Fibroblast of lung (primary cell): ENCODE measurements at places on chromosomes 11 and 22.

DNA sequence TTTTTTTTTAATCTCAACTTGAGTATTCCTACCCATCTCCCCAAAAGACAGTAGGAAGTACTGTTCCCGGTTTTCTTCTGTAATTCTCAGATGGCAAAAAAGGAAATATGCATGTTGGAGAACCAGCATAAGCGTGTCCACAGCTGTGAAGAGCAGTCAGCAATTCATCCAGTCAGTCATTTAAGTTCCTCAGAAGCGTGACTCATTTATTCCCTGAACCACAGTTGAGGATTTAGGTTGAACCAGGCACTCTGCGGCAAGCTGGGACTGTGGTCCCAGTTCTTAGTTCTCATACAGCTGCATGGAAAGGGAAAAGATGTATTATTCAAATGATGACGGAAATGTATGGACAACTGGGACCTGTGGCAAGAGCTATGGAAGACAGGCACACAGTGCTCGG, 61.0 kb upstream of the MYO18B start:
- peak; percentile 36 for DNase-seq

DNA sequence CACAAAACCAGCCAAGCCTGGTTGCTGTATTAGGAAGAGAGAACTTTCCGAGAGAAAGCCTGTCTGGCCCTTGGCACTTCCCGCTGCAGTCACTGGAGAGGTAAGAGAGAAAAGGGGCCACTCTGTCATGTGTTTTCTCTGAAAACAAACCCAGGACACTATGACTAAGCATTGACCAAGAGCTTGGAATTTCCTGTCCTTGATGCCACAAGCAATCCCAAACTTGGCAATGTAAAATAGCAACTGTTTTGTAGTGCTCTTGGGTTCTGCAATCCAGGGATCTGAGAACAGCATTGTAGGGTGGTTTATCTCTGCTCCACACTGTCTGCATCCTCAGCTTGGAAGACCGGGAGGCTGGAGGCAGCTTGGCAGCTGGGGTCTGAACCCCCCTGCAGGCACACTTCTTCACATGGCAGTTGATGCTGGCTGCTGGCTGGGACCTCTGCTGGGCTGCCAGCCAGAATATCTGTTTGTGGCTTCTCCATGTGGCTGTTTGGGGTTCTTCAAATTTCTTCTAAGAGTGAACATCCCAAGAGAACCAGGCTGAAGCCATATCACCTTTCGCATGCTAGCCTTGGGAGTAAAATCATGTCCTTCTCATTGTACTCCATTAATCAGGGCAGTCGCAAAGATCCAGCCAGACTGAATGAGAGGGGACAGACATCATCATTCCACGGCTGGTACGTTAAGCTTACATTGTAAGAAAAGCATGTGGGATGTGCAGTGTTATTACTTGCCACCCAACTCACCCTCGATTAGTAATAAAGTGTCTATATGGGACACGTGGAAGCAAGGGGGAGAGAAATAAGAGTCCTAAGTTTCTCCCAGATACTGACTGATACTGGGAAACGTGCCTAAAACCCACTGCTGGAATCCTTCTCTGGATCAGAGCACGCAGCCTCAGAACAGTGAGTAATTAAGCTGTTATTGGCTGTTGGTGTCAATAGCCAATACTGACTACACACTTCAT, 537.4 kb upstream of the B3GAT1 start:
- peak; percentile 79 for DNase-seq

DNA sequence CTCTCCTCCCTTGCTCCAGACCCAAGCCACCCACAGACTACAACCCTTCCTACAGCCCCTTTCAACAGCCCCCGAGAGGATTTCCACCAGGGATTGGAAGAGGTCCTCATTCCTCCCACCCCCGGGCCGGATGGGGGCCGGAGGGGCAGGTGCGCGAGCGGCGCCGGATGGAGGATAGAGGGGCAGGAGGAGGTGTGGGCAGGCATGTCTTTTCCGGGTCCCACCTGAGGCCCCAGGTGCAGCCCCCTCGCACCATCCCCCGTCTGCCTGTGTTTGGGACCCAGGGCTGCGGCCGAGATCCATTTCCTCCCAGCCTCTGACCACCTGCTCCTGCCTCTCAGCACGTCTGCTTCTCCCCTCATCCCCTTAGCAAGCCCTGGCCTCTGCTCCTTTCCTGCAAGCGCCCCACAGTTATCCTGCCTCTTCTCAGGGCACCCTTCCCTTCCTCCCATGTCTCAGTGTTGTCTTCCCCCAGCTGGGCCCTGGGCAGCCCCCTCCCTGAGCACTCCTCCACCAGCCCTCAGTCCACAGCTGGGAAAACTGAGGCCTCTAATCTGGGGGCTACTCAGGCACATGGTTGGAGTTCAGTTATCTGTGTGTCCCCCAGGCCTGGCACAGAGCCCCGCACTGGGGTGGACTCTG, 19.3 kb upstream of the CBX7 start:
- no peak for DNase-seq

GRCh38 chr22:27192135-27192829, 534.9 kb downstream of the MIAT start:
- no peak for DNase-seq

- peak; percentile 80 for DNase-seq
These were observed 4.5 kb upstream of the TIMP3 start for GRCh38 chr22:32796865-32797573.

- DNase-seq, result no peak
These were observed 60.8 kb downstream of the MYO7A start for GRCh38 chr11:77188633-77189491.

DNA sequence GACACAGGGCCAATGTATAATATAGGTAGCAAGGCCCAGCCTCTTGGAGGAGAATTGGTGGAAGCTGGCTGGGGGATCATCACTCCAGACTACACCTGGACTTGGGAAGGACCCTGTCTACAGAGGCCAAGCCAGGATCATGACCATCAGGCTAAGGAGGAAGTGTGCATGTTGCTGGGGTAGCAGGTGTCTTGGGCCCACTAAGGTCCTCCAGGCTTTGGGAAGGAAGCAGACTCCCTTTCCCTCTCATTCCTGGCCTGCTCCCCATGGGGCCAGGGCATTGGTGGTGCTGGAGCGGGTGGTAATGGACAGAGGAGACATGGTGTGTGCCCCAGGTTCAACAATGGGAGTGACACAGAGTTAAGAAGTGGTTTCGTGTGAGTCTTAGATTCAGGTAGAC, 16.0 kb upstream of the TUB start:
- no peak for DNase-seq

- no peak for DNase-seq
These were observed 80.7 kb downstream of the ARHGAP20 start for GRCh38 chr11:110631551-110631950.

- DNase-seq, result no peak
These were observed 498.9 kb downstream of the BRD1 start for GRCh38 chr22:49328630-49329405.

- DNase-seq, result peak; percentile 84
These were observed 15.4 kb downstream of the PRR14L start for GRCh38 chr22:31734512-31734911.

DNA sequence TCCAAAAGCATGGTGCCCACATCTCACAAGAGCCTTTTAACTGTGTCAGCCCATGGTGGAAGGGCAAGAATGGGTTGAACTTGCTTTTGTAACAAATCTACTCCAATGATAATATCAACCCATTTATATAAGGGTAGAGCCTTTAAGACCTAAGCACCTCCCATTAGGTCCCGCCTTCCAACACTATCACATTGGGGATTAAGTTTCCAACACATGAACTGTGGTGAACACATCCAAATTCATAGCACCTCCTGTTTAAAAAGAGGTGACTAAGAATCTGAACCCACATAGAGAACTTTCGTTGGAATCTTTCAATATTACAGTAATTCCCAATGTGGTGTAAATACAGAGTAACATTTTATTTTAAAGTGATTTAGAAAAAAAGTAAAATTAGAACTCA, 9.2 kb upstream of the CNTF start:
- DNase-seq, result no peak

DNA sequence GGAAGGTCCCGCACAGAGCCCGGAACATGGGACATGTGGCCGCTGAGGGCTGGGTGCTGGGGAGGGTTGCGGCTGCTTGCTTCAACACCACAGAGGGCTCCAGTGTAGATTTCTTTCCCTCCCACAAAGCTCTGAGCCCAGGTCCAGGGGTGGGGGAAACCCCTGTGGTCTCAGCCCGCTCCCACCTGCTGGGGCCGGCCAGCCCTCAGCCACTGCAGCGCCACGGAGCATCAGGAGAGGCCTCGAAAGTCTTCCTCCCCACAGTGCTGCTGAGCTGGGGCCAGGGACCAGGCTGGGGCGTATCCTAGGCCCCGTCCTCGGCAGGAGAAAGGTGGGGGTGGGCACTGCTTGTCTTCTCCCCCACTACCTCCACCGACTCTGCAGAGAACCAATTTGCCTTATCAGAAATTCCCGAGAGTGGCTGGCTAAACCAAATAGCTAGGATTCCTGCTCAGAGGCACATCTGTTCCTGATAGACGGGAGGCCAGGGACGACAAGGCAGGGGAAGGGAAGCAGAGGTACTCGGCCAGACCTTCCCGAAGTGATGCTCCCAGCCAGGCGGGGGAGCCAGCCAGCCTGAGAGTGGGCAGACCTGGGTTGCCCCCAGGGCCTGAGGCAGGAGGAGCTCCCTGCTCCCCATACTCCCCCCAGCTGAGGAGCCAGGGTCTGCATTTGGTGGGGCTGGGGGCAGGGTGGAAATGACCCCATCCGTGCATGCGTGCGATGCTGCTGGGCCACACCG, 18.7 kb downstream of the IGF2 start:
- peak; percentile 15 for DNase-seq

GRCh38 chr22:37497062-37497599, 10.9 kb upstream of the MFNG start:
- DNase-seq, result peak; percentile 98

DNA sequence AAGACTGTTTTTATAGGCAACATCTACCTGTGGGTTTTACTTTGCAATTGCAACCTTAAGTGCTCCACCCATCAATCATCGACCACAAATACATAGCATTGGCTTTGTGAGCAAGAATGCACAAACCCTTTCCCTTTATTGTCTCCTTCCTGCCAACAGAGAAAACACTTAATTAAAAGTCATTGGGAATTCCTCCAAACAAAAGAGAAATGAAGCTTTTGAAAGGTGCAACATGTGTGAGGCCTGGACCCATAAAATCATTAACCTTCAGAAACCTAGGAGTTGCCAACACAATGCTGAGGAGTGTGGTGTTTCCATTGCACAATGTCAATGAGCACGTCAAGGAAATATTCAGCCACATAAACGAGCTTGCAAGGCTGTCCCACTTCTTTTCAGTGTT, 223.2 kb downstream of the BLID start:
- peak; percentile 29 for DNase-seq

GRCh38 chr11:43574411-43574810, 106.1 kb upstream of the HSD17B12 start:
- no peak for DNase-seq

DNA sequence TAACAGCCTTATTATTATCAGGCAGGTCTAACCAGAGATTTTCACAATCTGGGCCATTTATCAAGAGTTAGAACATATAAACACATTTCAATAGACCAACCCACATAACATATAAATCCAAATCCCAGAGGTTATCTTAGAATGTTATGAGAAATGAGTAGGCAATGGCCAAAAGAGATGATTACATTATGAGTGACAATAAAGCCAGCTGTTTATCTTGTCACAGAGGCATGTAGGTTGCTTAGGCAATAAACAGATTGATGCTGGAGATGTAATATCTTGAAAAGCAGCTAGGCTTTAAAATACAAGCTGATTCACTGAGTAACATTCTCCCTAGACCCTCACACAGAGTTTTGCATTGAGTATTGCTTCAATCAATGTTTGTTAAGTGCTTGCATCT, 148.5 kb upstream of the SESN3 start:
- DNase-seq, result no peak

GRCh38 chr11:62556108-62556874, 9.7 kb upstream of the AHNAK start:
- peak; percentile 92 for DNase-seq

- DNase-seq, result no peak
These were observed 35.7 kb upstream of the NNMT start for GRCh38 chr11:114260483-114260882.

GRCh38 chr11:36426226-36426848, 83.7 kb downstream of the TRAF6 start:
- DNase-seq, result no peak

- DNase-seq, result no peak
These were observed 6.9 kb downstream of the SBF2 start for GRCh38 chr11:10287140-10287539.

DNA sequence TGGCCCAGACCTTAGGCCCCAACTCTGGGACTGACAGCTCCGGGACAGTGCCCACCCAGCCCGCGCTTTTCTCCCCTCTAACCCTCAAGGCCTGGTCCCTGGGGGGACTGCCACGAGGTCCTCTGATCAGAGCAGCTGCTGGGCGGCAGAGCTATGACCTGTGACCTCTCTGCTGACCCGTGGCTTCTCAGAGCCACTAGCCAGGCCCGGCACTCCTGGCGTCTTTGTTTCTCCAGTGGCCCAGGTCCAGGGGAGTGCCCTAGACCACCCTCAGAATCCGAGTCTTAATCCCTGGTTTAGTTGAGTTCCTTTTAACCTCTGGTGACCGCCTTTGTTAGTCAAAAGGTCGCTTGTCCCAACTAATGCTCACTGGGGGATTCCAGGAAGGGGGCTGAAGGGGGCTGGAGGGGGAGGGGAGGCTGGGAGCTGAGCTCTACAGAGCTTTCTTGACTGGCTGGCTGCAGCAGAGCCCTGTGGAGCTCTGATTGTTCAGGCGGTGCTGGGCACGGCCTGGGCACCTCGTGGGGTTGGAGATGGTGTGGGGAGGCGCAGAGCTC, 1.2 kb downstream of the FBLN1 start:
- DNase-seq, result no peak

- DNase-seq, result no peak
These were observed 12.6 kb downstream of the TECTA start for GRCh38 chr11:121113611-121114010.

DNA sequence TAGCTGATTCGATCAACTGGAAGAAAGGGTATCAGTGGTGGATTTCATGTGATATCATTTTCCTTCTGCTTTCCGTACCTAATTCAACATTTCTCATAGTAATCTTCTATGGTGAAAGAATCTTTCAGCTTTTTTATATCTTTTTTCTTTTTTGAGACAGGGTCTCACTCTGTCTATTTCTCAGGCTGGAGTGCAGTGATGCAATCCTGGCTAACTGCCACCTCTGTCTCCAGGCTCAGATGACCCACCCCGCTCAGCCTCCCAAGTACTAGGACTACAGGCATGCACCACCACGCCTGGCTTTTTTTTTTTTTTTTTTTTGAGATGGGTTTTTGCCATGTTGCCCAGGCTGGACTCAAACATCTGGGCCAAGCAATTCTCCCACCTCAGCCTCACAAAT, 18.6 kb upstream of the CHORDC1 start:
- no peak for DNase-seq

GRCh38 chr11:40328890-40329614, 1130.4 kb downstream of the LRRC4C start:
- peak; percentile 100 for DNase-seq

DNA sequence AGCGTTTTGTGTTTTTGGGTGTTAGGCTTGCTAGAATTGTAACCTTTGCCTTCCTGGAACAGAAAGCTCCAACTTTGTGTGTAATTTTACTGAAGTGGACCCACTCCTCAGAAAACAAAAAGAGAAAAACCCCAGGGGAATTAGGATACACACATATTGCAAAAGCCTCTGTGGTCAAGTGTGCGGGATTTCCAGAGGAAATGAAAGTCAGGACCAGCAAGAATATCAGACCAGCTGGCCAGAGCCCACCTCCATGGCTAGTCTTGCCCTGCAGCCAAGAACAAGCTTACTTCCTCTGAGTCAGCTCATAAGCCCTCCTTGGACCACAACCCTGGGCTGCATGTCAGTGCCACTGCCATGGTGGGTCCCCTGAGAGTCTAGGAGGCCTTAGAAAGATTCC, 37.0 kb upstream of the FTH1 start:
- peak; percentile 83 for DNase-seq

- no peak for DNase-seq
These were observed 111.7 kb upstream of the RASSF10 start for GRCh38 chr11:12897390-12897789.
